ENCODE measurements at places on chromosomes 1 and 21. TPM values are rescaled to one million over a fixed set of nuclear protein-coding genes. Genes with fewer than 3 reads are reported as not detected.

DNA sequence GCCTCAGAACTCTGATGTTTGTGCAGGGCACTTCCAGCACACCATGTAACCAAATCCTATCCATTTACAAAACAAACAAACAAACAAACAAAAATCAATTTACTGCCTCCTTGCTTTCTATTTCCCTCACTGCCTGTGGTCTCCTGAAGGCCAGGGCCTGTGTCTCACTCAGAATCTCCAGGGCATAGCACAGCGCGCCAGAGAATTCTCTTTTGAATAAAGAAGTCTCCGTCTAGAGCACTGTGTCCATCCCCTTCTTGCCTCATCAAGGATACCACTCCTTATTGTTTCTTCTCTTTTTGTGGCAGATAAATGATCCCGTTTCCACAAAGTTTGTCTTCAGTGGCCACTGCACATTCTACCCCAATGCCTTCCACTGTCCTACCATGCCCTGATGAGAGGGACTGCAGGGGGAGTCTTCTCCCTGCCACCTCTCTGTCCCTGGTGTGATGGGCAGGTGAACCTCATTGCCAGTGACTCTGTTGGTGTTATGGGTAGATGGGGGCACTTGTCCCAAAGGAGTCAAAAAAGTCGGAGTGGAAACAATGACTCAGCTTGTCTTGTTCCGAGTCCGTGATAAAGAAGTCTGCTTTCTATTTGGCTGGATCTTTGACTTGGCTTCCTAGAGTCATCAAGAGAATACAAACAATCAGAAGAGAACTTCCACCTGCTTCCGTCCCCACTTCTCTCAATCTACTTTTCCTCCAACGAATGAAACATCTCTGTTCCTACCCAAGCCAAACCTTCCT lies 30.0 kb downstream of the XCL2 start:
- DNase-seq: no peak

GRCh38 chr1:206930210-206930798 lies 8.6 kb upstream of the FCMR start:
- DNase-seq: no peak

- no peak for DNase-seq
Measured at GRCh38 chr1:69191335-69191734, 376.4 kb upstream of the LRRC7 start.

DNA sequence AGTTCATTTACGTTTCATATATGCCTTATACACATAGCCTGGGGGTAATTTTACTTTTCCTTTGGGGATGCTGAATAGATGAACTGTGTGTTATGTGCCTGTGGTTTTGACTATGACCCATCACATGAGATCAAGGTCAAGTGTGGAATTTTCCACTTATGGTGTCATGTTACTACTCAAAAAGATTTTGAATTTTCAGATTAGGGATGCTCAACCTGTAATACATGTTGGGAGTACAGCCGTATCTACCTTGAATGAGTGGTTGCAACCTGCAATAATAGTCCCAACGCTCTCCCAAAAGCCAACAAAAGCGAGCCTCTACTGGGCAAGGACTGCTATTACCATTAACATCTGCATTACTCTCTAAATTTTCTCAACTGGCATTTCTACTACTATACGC lies 68.5 kb upstream of the SDC3 start:
- no peak for DNase-seq

- DNase-seq: no peak
Measured at GRCh38 chr1:220320709-220321108, 48.5 kb upstream of the RAB3GAP2 start.

- no peak for DNase-seq
Measured at GRCh38 chr1:74591949-74592348, 79.5 kb upstream of the LRRC53 start.

DNA sequence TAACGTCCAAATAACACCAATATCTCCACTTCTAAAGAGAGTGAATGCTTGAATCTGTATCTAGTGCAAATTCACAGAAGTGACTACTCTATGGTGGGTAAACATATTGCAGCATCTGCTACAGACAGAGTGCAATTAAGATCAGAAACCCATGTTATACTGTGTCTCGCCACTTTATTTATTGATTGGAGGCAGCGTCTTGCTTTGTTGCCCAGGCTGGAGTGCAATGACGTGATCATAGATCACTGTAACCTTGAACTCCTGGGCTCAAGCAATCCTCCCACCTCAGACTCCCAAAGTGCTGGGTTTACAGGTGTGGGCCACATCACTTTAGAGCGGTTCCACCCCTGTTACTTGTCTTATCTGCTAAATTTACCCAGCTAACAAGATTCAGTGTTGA lies 57.0 kb downstream of the HLCS start:
- no peak for DNase-seq

Gene RABGAP1L
- 82.9 TPM for total RNA-seq

Gene CD101
- 1.6 TPM for total RNA-seq

Gene PRAMEF7
- total RNA-seq: not detected

Gene GBP1
- 0.82 TPM for total RNA-seq

Gene TMPRSS15
- 0.18 TPM for total RNA-seq
